ENCODE measurements at places on chromosomes 7 and 10.

GRCh38 chr7:47711776-47712175, 129.9 kb upstream of the TNS3 start:
- no peak for DNase-seq

GRCh38 chr7:25124465-25125136, 459 bp downstream of the CYCS start:
- DNase-seq = peak; percentile 37

- no peak for DNase-seq
These were observed 106.4 kb upstream of the GPR26 start for GRCh38 chr10:123559823-123560092.

DNA sequence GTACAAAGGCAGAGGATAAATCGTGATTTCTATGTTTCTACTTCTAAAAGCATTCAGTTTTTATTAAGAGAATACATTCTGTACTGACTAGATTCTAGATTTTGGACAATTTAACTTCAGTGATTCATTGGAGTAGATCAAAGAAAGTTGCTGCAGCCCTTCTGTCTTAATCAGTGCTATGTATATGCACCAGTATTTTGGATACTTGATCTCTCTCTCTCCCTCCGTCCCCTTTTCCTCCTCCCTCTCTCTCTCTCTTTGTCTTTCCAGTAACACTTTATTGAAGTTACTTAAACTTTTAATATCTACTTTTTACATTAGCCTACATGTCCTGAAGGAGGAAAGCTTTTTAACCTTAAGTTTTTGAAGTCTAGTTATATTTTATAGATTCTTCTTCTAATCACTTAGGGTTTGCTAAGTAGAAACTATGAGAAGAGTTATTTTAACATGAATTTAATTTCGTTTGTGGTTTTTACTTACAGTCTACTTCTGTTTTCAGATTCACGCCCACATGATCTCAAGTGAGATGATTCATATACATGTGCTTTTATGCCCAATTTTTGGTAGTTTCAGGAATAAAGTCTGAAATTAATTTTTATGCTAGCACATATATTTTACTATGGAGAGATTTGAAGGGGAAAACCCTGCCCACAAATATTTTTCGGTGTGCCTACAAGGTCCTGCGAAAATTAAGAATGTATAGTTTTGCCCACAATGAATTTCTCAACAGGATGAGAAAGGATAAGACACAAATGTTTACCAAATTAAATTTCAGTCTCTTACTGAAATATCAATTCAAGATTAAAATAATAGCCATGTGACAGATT, 9.1 kb downstream of the MDFIC start:
- DNase-seq = peak; percentile 60

DNA sequence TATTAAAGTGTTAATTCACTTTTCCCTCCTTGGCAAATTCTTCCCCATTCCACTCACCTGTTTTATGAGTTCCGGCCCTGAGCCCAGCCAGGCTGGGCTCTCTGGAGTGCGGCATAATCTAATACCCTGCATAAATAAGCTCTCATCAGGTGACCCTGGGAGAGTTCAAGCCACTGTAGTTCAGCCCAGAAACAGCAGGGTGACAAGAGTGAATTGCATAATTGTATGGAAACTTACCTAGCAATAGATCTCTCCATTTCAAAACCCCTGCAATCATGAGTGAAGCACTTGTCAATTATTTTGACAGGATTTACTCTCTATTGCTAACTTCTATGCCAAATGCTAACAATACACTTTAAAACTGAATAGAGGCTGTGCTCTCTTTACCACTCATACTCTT, 94.7 kb downstream of the OSBPL3 start:
- DNase-seq = no peak

GRCh38 chr10:65394502-65395297, 1531.1 kb upstream of the LRRTM3 start:
- DNase-seq = no peak

- DNase-seq = no peak
These were observed 478.5 kb upstream of the PODXL start for GRCh38 chr7:132034748-132035416.

- no peak for DNase-seq
These were observed 21.0 kb downstream of the NUDT13 start for GRCh38 chr10:73131301-73131700.

GRCh38 chr7:155763691-155764437, 48.4 kb downstream of the SHH start:
- DNase-seq = no peak

DNA sequence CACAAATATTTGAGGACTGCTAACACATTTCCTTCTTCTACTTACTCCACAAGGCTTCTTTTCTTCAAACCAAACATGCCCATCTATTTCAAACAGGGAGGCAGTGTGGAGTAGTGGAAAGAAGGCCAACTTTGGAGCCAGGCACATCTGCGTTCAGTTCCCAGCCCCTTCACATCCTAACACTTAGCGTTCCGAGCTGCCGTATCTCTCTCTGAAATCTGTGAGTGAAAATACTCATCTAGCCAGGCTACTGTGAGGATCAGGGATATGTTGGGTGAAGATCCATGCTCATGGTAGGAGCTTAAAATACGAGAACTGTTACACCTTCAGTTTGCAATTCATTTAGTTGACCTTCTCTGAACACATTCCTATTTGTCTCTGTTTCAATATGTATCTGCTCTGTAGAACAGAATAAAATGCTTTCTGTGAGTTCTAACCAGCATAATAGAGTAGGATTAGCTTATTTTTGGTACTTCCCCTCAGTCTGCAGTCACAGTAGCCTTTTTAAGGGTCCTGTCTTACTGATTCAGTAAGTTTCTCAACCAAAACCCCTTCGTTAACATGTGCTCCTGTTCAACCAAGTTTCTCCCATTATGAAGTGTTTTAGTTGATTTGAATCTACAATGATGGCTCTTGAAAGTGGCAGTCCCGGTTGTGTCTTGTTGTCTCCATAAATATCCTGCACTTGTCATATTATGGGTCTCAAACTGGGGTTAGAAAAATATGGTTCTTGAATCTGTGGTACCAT, 3.3 kb upstream of the MEST start:
- DNase-seq = no peak

DNA sequence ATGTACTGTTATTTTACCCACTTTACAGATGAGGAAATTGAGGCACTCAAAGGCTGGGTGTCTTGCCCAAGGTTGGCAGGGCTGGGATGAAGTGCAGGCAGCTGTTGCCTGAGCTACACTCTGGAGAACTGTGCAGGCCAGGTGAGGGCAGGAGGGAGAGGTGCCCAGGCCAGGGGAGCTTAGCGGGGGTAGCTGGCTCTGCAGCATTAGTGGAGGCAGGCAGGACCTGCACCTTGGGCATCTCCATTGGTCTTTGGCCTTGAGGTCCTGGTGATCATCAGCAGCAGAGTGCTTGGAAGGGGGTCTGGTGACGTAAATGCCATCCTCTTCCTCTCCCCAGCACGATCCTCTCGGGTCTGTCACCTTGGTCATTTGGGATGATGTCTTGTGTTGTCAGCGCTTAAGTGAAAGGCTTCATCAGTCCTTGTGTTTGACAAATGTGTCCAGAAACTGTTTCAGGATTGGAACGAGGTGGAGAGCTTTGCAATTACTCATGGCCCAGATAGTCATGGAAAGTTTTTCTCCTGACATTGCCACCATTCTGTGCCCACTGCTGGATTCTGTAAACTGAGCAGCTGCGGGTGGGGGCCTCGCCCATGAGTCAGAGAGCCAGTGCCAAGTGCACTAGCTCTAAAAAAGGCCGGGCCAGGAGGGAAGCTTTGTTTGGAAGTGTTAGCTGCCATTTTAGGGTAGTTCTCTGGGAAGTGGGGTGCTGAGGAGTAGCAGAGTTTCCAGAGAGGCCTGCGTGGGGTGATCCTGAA, 47.6 kb downstream of the TSPAN15 start:
- DNase-seq = no peak

DNA sequence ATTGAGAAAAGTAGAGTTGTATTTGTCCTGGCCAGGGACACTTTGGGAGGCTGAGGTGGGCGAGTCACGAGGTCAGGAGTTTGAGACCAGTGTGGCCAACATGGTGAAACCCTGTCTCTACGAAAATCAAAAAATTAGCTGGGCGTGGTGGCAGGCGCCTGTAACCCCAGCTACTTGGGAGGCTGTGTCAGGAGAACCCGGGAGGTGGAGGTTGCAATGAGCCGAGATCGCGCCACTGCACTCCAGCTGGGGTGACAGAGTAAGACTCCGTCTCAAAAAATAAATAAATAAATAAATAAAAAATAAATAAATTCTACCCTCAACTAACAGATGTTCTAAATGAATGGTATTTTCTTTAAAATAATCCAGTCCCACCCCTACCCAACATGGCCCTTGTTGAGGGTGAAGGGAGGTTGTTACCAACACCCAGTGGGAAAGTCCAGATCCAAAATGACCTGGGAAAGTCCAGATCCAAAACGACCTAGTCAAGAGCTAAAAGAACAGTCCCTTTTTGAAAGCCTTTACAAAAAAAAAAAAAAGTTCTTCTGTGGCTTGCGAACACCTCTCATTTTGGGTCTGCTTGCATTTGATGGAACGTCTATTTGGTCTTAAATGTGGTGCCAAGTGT, 16.0 kb downstream of the MXI1 start:
- DNase-seq = no peak

GRCh38 chr10:24324651-24325050, 115.7 kb downstream of the KIAA1217 start:
- peak; percentile 25 for DNase-seq

DNA sequence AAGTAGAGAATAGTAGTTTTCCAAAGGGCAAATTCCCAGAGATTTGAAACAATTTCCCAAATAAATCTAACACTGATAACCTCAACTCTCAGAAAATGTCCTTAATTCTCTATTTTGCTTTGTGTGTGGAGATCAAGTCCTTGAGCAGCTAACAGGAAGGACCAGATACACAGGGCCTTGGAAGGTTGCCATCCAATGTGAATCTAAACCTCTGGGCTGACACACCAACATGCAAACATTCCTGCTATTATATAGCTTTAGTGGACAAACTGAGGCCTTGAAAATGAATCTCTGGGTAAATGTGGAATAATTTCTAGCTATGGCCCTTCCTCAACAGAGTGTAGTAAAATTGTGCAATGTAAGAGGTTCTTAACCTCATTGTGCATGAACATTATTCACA, 44.1 kb upstream of the PARD3 start:
- no peak for DNase-seq

DNA sequence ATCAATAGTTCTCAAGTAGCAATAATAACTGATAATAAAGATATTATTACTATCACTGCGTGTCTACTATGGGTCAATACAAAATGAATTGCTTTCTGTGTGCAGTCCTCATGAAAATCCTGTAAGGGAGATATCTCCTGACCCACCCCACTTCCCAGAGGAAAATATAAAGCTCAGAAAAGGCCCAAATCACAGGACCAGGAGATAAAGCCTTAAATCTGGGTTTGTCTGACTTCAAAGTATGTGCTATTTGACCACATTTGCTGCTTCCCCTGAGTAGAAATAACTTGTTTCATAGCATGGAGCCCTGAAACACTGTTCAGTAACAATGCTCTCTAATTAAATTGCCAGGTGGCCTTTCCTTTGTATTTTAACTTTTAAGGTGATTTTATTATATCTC, 174.1 kb downstream of the JAZF1 start:
- DNase-seq = no peak

GRCh38 chr7:159112136-159113011, 32.3 kb downstream of the VIPR2 start:
- no peak for DNase-seq

- DNase-seq = peak; percentile 3
These were observed 39.2 kb upstream of the DNAJC1 start for GRCh38 chr10:22042557-22043326.

- no peak for DNase-seq
These were observed 202.1 kb upstream of the NFE2L3 start for GRCh38 chr7:25949736-25950487.

GRCh38 chr7:124930173-124930623, 573 bp upstream of the POT1 start:
- no peak for DNase-seq

DNA sequence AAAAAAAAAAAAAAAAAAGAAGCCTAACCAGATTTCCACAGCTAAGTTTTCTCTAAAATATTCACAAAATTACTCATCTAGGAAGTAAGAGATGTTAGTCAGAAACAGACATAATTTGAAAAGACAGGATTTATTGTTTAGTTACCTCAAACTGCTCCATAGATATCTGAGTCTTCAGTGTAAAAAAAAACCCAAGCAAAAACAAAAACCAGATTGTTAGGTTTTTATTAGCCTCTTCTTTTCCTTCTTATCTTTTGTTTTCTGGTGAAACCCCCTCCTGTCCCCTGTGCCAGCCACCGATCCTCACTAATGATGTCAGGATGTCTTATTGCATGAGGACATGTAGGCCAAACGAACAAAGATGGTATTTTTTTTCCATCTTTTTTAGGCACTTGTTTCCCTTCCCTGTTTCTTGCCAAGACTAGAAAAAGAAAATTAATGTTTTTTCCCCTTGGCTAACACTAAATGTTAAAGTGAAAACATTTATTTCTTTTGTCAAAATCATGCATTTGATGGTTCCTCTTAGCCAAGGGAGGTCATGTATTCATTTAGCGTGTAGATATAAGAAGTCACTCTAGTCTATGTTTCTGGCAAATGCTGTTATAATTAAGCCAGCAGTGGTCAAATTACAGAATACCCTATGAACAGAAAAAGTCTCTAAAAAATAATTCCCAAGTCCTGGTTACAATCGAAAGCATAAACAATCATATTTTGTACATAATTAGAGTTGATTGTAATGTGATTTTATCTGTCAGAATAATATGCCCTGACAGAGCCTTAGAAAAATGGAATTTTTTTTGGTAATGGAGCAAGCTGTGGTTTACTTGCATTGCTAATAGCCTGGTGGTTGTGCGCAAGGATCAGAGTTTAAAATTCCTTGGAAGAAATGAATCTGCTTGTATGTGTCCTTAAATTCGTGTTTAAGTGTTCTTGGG, 702.4 kb upstream of the FZD8 start:
- DNase-seq = peak; percentile 41

DNA sequence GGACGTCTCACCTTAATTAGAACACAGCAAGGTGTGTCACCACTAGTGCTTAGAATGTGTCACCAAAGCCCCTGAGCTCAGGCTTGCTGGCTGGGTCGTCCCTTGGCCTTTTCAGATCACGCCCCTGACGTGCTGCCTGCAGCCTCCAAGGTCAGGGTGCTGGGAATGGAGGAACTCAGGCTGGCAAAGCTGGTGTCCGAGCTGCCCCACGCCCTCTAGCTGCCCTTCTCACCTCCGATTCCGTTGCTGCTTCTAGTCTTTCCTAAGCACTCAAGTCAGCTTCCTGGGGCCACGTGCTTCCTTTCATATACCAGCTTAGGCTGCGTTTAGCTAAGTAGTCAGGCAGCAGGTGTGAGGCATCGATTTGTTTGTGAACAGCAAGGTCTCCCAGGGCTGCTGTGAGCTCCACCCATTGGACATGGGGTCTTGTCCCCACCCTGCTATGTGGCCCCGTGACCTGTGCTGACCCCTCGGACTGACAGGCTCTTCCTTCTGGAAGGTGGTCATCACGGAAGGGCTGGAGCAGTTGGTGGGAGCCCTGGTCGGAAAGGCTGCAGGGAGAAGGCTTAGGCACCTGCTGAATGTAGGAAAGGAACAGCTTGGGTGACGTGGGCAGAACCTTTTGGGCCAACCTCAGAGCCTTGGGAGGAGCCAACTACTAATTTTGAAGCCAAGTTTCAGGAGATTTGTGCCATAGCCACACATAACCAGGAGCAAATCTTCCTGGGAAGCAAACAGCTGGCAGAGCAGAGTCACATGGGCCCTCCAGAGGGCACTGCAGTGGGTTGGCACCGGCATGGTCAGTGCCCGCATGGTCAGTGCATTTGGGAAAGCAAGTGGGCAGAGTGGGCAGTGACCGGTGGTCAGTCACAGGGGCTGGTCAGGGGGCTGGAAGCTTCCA, 28.8 kb downstream of the VIPR2 start:
- no peak for DNase-seq
